ENCODE measurements at places on chromosomes 12 and 14. TPM values are rescaled to one million over a fixed set of nuclear protein-coding genes. Genes with fewer than 3 reads are reported as not detected.

Gene GALNT9
- total RNA-seq: 1.3 TPM

Gene GRIP1
- total RNA-seq: 38.4 TPM

DNA sequence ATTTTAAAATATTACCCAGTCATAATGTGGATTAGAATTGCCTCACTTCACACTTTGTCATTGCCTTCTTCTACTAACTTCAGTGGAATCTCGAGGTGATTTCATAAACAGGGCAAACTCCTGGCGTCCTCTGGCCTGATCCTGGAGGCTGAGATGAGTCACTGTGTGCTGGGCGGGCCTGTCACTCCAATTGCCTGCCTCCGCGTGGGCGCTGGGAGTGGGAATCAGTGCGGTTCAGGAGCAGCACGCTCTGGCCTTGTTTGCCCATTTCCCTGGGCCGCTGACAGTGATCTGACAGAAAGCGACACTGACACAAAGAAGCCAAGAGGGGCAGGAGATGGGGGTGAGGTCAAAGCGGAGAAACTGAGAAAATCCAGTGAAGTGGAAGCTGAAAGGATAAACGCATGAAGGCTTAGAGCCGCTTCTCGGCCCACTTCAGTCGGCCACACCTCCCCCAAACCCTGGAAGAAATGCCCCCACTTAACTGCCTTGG, 29.7 kb downstream of the LGR5 start:
- DNase-seq: no peak

GRCh38 chr12:106235770-106236169, 12.1 kb downstream of the CKAP4 start:
- DNase-seq: no peak

GRCh38 chr12:30755395-30755762, 628 bp upstream of the CAPRIN2 start:
- DNase-seq: no peak

DNA sequence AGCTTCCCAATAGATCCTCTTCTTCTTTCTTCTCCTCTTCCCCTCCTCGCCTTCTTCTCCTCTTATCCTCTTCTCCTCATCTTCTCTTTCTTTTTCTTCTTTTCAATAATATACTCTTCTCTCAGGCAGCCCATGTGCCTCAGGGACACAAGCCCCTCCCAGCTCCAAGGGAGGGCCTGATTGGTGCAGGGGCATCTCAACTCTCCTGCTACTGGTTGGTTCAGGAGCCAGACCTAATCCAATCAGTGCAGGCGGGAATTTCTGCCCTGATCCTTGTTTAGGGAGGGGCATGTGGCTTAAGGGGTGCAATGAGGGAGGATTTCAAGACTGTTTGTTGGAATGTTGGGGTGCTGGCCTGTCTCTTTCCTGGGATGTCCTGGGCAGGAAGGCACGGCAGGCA, 9.0 kb downstream of the SERPINA12 start:
- no peak for DNase-seq

DNA sequence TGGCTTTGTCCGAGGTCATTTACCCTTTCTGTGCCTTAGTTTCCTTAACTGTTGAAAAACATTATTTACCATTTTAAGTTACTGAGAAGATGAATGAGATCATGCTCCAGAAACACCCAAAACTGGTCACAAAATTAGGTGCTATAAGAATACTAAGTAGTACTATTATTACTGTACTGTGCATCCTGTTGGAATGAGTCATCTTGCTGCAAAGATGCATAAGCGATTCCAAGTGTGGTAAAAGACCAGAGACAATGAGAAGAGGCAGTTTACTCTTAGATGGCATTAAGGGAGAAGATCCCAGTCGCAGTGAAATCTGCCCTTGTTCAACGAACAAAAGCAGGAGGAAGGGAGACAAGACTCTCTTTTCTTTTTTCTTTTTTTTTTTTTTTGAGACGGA, 4.2 kb upstream of the PLEKHA5 start:
- no peak for DNase-seq

DNA sequence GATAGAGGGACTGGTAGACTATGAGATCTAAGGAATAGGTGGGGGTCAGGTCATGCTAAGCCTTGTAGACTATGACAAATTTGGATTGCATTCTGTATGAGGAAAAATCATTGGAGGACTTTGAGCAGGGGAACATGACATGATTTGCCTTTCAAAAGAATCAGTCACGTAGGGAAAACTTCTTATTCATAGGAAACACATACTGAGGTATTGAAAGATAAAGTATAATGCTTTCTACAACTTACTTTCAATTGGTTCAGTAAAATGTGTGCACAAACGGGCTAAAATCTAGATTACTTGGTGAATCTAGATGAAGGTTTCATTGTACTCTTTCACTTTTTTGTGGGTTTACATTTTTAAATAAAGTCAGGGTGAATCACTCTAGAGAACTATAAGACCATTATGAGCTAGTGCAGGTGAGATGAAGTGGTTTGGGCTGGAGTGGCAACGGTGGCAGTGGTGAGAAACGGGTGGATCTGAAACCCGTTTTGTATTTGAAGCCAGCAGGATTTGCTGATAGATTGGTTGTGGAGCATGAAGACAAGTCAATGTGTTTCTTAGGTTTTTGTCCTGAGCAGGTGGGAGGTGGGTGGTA, 6.7 kb downstream of the BBS10 start:
- no peak for DNase-seq

DNA sequence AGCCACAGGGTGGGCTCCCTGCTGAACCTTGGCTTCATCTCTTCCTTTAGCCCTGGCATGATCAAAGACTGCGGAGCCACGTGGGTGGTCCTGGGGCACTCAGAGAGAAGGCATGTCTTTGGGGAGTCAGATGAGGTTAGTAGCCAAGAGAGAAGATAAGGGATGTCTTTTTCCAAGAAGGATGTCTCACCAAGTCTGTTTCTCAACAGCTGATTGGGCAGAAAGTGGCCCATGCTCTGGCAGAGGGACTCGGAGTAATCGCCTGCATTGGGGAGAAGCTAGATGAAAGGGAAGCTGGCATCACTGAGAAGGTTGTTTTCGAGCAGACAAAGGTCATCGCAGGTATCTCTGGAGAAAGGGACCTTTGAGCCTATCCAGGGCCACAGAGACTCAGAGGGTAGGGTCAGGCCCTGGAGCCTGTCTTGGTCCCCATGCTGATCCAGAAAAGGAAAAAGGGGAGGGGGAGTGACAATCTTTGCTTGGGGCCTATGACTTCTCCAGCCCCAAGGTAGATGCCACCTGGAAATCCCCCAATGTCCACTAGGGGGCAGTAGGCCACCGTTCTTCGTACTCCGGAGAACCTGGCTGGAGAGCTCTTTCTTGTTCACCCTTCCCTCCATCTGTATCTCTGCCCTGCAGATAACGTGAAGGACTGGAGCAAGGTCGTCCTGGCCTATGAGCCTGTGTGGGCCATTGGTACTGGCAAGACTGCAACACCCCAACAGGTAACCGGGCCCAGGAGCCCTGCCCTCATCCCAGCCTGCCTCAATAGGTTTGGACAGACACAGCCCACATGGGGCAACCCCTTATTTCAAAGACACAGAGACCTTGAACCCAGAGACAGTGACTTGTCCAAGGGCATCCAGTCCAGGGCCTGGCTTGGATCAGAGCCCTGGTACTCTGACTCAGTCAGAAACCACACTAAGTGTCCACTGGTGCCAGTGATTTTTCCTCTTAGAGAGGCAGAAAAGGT, 2.0 kb downstream of the TPI1 start:
- DNase-seq: peak; percentile 85

DNA sequence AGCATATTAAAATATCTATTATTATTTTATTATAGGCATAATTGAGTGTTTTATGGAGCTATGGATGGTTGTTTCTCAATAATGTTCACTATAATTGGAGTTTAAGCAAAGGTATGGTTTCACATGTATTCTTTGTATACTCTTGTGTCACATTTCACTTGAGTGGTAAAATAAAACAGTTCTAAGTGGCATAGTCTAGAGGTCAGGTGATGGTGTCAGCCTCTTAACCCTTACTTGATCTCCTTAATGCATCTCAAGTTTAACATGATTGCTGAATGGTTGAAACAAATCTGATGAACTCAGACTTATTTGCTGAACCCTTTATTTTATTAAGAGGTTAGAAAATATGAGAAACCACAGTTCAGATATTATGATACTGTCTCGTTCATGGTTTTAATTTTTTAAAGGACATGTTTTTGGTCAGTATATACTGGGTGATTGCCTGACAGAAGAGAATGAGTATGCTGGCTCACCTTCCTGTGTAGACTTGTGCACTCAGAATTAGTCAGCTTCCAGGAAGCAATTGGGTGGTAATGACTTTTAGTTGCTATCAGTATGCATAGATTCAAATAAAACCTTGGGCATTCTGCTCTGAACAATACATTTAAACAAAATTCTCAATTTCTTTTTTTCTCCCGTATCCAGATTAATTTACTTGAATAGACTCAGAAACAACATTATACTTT, 464.6 kb downstream of the PCNX1 start:
- DNase-seq: no peak

GRCh38 chr14:65997347-65997746, 488.8 kb upstream of the CCDC196 start:
- DNase-seq: no peak

- no peak for DNase-seq
These were observed 54.4 kb downstream of the ARL6IP4 start for GRCh38 chr12:123034865-123035264.

DNA sequence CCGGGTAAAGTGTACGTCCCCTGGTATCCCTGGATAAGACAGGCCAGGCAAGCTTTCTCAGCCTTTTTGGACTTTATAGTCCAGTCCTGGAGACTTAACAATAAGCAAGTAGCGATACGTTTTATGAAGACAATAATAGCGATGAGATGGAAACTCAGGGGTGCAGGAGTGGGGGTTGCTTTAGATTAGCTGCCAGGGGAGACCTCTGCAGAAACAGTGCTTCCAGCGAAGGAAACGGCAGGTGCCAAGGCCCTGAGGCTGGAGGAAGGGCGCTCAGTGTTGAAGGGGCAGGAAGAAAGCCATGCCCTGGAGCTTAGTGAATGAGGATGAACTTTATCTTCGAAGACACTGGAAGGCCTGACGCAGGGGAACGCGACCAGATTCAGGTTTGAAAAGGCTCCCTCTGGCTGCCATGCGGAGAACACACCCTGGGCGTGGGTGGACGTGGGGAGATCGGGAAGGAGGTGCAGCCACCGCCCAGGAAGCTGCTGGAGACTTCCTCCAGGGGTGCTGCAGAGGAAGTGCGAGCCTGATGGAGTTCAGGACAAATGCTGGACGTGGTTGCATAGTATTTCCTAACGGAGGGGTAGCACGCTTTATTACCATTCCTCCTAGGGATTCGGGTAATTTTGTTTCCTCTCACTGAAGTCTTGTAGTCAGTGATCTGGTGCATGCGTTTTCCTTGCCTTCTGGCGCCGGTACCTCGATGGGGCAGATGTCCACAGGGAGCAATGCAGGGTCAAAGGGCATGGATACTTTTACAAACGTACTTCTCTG, 26.1 kb upstream of the UBC start:
- DNase-seq: peak; percentile 71

DNA sequence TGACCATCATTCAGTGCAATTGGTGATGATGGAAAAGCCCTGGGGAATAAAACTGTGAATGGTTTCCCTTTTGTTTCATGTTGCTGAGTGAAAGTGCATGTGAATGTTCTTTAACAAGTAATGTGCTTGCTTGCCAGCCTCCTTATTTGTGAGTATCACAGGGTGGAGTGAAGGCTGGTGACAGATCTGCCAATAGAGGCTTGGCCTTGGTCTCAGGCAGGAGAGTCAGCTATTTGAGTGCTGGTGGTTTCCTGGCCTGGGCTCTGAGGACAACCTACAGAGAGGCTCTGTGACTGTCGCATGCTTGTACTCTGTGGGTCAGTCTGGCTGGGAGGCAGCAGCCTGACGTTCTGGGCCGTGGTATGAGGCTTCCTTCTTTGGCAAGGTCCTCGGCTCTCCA, 20.7 kb downstream of the KRT85 start:
- DNase-seq: no peak

DNA sequence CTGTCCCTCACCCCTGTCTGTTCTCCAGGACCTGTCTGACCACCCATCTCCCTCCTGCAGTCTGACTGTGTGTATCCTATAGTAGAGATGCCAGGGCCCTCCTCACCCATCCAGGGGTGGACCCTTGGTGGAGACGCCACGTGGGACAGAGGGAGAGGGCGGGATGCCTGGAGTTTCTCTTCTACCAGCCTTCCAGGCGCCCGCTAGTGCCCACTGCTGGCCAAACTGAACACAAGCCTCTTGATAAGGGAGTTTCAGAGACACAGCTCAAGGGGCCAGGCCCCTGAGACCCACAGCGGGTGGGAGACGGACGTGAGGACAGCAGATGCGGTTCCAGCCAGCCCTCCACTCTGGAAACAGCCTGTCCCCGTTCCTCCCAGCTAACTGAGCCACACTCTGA, 147.3 kb downstream of the RBM19 start:
- peak; percentile 36 for DNase-seq

Gene PPFIBP1
- 47.5 TPM for total RNA-seq

Gene FAM90A1
- total RNA-seq: not detected

- no peak for DNase-seq
These were observed 11.9 kb downstream of the PTGDR start for GRCh38 chr14:52279408-52279807.

Gene POTEG
- total RNA-seq: not detected

- no peak for DNase-seq
These were observed 1191.6 kb upstream of the SEL1L start for GRCh38 chr14:82725213-82725612.

DNA sequence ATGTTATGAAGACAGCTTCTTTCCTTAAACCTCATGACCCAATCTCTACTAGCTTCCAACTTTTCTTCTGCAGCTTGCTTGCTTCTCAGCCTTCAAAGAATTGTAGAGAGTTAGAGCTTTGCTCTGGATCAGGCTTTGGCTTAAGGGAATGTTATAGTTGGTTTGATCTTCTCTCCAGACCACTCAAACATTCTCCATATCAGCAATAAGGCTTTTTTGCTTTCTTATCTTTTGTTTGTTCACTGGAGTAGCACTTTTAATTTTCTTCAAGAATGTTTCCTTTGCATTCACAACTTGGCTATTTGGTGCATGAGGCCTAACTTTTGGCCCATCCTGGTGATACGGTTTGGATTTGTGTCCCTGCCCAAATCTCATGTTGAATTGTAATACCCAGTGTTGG, 163.8 kb downstream of the PCNX1 start:
- no peak for DNase-seq

Gene OR4Q2
- not detected for total RNA-seq

GRCh38 chr12:99267038-99267437, 380.5 kb upstream of the GARIN6 start:
- DNase-seq: no peak

Measured in neural crest cell (in vitro differentiated cells).